ENCODE measurements at places on chromosomes 16 and 17.

DNA sequence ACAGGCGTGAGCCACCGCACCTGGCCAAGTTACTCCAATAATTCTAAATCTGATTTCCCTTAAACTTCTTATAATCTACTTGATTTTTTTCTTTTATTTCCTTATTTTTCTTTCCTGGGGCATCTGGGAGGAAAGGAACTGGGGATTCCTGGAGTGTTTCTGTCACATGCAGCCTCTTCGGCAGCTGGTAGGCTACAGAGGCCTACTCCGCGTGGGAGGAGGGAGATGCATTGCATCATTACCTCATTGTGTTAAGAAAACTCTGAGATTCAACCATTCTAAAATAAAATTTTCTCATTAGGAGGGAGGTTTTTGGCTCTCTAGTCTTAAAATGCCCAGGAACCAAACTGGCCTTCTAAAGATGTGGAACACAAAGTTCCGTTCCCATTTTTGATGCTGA is 64.0 kb downstream of the SOX9 start:
- no peak for DNase-seq

GRCh38 chr17:54956791-54957190 is 11.7 kb downstream of the COX11 start:
- peak; percentile 79 for DNase-seq

- no peak for DNase-seq
These were observed 81.1 kb downstream of the ANKRD11 start for GRCh38 chr16:89409161-89409711.

- no peak for DNase-seq
These were observed 7.2 kb downstream of the PLCG2 start for GRCh38 chr16:81786321-81786720.

DNA sequence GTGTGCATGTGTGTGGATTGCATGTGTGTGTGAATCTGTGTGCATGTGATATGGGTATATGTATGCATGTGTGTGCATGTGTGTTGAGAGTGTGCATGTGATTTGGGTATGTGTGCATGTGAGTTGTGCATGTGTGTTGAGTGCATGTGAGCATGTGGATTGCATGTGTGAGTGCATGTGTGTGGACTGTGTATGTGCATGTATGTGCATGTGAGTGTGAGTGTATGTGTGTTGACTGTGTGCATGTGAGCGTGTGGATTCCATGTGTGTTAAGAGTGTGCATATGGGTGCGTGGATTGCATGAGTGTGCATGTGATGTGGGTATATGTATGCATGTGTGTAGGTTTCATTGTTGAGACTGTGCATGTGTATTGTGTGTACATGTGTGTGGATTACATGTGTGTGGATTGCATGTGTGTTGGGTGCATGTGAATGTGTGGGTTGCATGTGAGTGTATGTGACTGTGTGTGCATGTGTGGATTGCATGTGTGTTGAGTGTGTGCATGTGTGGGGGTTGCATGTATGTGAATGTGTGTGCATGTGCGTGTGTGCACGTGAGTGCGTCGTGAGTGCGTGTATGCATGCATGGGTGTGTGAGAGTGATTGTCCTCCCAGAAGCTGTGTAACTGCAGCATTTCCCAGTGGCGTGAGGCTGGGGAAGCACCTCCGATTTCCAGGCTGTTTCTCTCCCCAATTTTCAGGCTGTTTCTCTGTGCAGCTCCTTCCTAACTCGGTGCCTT is 19.4 kb downstream of the C1QTNF1 start:
- DNase-seq: no peak

- DNase-seq: no peak
These were observed 16.8 kb downstream of the CPD start for GRCh38 chr17:30395398-30396022.

DNA sequence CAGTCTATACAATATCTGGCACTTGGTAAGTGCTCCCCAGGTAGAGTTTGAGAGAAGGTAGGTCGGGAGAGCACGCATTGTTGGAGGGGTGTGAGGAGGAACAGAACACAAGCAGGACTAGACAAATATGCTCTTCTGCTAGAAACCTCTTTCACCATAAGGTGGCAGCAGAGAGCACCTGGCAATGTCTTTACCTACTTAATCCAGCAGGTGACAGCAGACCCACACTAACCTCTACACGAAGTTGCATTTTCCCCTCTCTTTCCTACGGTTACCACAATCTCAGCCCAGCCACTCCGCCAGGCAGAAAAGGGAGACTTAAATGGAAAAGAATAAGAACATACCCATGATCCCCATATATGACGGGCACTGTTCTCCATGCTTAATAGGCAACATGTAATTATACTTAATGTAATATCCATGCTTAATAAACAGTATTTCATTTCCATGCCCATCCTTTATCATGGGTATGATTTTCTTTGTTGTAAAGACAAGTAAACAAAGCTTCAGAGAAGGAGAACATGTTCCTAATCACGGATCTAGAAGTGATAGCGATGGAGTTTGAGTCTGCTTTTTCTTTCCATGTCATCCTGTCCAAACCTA is 55.1 kb upstream of the CCL2 start:
- DNase-seq: peak; percentile 45

- no peak for DNase-seq
These were observed 53.4 kb downstream of the RBFOX3 start for GRCh38 chr17:79557276-79558090.

DNA sequence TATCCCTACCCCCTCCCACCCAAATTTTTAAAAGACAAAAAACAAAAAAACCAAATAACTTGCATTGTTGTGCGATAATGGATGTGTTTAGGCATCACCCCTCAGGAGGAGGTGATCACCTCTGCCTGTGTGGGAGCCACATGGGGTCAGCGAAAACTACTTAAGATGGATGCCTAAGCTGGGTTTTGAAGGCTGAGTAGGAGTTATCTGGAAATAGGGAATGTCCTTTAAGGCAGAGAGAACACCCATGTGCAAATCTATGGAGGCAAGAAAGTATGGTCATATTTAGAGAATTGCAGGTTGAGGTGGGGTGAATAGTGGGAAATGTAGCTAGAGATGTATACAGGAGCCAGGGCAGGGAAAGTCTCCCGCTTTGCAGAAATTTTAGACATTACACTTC is 5.6 kb upstream of the TACO1 start:
- DNase-seq: no peak

GRCh38 chr17:45116434-45117016 is 15.8 kb downstream of the PLCD3 start:
- DNase-seq: no peak

- DNase-seq: peak; percentile 35
These were observed 457 bp downstream of the CHTF8 start for GRCh38 chr16:69131839-69132423.

GRCh38 chr16:84976644-84977400 is 34.5 kb downstream of the ZDHHC7 start:
- no peak for DNase-seq

- no peak for DNase-seq
These were observed 94.6 kb downstream of the BANP start for GRCh38 chr16:88045820-88046303.
